ENCODE measurements at places on chromosomes 12 and 14.
A peak's percentile ranks its signal among the peaks of the same experiment; 100 is the strongest.

DNA sequence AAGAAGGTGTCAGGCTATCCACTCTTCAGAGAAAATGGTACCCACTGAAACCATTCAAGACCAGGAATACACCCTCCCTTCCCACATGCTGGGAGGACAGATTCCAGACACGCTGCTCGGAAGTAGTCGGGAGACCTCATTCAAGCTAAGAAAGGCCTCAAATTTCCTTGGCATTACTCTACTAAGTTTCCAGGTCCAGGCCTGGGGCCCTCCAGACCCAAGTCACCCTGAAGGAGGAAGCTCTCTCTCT, 27.1 kb upstream of the RPLP0 start:
- DNase-seq = no peak

GRCh38 chr12:130139567-130140421, 22.5 kb upstream of the FZD10 start:
- DNase-seq = no peak

GRCh38 chr12:11958221-11959091, 112.3 kb upstream of the BCL2L14 start:
- peak; percentile 93 for DNase-seq

- DNase-seq = no peak
These were observed 64.2 kb upstream of the DICER1 start for GRCh38 chr14:95221531-95221930.

DNA sequence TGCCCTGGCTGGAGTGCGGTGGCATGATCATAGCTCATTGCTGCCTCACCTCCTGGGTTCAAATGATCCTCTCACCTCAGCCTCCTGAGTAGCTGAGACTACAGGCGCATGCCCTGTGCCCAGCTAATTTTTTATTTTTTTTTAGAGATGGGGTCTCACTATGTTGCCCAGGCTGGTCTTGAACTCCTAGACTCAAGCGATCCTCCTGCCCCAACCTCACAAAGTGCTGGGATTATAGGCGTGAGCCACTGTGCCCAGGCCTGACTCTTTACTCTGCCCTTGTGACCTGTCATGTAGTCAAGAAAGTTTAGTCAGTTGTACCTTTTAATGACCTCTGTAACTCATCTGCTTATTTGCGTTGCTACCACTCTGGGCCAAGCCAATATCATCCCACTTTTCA, 55.7 kb downstream of the PROX2 start:
- no peak for DNase-seq

DNA sequence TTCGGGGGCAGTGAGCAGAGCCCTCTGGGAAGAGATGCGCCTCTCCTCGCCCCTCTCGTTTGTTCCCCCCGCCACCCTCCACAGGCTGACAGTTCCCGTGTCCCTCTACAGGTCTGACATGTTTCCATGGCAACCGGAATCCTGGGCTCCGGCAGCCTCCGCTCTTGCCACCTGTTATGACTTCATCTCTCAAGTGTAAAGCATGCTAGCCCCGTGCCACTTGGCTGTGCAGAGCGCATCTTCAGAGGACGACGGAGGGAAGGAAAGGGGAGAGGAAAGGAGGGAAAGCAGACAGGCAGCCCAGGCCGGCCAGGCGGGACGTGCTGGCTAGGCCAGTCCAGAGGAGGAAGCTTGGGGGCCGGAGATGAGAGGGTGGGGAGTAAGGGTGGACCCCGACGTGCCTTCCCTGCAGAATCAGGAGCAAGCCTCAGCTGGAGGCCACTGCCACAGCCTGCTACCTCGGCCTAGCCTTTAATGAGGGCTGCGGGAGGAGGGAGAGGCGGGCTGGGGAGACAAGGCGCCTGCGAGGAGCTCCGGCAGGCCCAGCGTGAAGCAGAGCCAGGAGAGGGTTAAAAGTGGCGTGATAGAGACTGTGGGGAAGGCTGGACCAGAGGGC, 214.3 kb downstream of the DPF3 start:
- DNase-seq = no peak

GRCh38 chr12:52211716-52212585, 20.1 kb upstream of the KRT80 start:
- DNase-seq = no peak

GRCh38 chr12:86015026-86015425, 140.9 kb downstream of the NTS start:
- DNase-seq = no peak

- peak; percentile 35 for DNase-seq
These were observed 210.9 kb downstream of the MED13L start for GRCh38 chr12:116066381-116067230.

GRCh38 chr12:122060081-122060501, 18.5 kb upstream of the MLXIP start:
- DNase-seq = no peak

DNA sequence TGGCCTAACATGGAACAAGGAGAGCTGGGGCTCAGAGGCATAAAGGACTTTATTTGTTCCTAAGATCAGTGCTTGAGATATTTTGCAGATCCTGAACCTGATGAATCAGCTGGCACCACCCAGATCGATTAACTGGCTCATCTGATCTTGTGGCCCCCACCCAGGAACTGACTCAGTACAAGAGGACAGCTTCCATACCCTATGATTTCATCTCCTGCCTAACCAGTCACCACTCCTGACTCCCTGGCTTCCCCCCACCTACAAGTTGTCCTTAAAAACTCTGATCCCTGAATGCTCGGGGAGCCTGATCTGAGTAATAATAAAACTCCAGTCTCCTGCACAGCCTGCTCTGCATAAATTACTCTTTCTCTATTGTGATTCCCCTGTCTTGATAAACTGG, 5.1 kb downstream of the C12orf56 start:
- DNase-seq = no peak
